Renal cortex interstitium (tissue), 15 donors: ENCODE measurements at places on chromosomes 6 and 20. TPM values are rescaled to one million over a fixed set of nuclear protein-coding genes. Genes with fewer than 3 reads are reported as not detected.

GRCh38 chr6:3471711-3472110 is 14.9 kb upstream of the SLC22A23 start:
- DNase-seq: no peak

- no peak for DNase-seq
Measured at GRCh38 chr6:71332012-71332411, 43.4 kb downstream of the OGFRL1 start.

Gene ADGRF4
- polyA plus RNA-seq: 0.14 TPM

Gene CDKN1A
- polyA plus RNA-seq: 10.2 TPM

Gene ECT2L
- polyA plus RNA-seq: 0.36 TPM

Gene ULBP3
- 9.6 TPM for polyA plus RNA-seq
